Renal pelvis (tissue), 12 donors: ENCODE measurements at places on chromosomes 3 and 15. TPM values are rescaled to one million over a fixed set of nuclear protein-coding genes. Genes with fewer than 3 reads are reported as not detected.

DNA sequence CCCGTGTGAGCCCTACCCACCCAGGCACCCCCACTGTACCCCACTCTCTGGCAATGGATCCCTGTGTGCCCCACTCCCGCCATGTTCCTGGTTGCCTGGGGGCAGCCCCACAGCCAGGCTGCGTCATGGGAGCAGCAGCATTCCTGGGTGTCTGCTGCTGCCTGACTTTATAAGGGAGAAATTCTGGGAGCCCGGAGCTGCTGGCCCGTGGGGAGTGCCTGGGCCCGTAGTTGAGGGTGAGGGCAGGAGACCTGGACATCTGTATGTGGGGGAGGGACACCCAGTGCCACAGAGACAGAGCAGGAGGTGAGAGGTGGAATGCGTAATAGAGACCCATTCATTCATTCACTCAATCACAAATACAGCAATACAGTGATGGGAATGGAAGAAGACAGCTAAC, 15.1 kb downstream of the CSPG4 start:
- DNase-seq = no peak

DNA sequence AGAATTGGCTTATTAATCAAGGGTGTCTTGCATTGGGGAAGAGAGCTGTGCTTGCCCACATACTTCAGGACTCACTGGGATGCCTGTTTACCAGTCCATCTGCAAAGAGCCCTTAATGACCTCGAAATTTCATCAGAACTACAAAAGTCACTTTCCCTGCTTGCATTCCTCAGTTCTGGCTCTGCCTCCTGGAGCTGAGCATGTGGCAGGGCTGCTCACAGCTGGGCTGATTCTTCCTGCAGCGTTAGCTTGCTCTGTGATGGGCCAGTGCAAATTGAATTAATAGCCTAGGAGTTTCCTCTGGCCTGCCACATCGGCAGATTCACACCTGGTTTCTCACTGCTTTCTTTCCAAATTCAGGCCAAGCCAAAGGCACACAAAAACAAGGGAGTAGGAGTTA, 108.9 kb downstream of the DUT start:
- DNase-seq = no peak

GRCh38 chr3:128226795-128227395, 73.6 kb downstream of the EEFSEC start:
- no peak for DNase-seq

DNA sequence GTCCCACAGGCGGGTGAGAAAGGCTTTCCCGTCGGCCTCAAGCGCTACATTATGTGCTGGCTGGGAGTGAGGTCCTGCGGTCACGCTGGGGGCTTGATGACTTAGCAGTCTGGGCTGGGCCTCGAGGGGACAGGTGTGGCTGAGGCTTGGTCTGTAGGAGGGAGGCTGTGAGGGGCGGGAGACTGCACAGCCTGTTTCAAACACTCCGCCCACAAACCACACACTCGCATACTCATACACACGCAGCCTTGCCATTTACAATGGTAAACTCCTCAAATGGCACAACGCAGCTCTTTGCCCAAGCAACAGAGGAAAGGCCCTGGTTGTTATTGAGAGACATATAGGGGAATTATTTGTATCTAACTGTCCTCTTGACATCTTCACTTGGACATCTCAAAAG, 32.4 kb upstream of the RASGRF1 start:
- no peak for DNase-seq

- no peak for DNase-seq
These were observed 76.0 kb upstream of the DCBLD2 start for GRCh38 chr3:98977520-98977919.

DNA sequence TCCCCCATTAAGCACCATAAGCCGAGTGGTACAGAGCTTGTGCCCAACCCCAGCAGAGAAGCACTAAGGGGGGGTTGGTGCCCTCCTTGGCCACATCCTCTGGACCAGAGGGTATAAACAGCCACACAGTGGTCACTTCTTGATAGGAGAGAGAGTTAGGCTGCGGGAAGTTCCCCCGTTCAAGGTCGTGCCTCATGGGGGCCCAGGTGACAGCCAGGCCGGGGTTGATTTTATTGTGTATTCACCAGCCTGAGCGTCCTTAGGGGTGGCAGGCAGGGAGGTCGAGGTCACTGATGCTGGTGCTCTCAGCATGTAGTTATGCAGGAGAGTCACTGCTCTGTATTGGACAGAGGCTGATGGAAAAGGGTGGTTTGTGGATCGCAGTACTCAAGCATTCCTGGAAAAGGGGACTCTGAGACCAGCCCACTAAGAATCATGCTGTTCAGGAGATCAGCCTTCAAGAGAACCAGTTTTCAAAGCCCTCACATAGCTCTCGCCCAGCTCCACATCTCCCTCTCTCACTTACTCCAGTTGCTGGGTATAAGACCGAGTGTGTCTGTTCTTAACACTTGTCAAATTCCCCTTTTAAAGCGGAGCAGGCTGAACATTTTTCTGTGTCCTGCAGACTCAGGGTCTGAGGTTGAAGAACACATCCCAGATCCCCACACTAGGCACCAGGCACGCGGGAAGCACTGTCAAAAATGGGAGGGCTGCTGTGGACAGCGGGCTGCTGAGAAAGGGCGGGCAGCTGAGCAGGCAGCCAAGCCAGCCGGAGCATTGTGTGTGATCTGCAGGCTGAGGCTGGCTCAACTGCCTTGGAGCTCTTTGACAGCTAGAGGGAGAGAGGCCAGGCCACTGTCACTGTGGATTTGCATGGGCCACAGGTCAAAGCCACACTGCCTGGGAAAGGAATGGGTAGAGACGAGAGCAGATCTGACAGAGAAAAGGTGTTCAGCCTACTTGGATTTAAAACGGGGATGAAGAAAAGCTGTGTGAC, 279.3 kb upstream of the LRRFIP2 start:
- DNase-seq = peak; percentile 44

- DNase-seq = no peak
These were observed 85.1 kb upstream of the SAMMSON start for GRCh38 chr3:69914395-69914794.

DNA sequence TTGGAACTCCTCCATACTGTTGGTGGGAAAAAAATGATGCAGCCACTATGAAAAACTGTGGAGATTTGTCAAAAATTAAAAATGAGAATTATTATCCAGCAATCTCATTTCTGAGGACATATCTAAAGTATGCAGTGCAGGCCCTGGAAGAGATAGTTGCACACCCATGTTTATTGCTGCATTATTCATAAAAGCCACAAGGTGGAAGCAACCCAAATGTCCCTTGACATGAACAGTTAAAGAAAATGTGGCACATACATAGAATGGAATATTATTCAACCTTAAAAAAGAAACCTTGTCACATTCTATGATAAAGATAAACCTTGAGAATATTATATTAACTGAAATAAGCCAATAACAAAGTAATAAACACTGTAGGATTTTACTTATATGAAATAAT, 80.9 kb upstream of the ARHGEF26 start:
- DNase-seq = no peak

- no peak for DNase-seq
These were observed 41.7 kb downstream of the SOX2 start for GRCh38 chr3:181753391-181753790.

DNA sequence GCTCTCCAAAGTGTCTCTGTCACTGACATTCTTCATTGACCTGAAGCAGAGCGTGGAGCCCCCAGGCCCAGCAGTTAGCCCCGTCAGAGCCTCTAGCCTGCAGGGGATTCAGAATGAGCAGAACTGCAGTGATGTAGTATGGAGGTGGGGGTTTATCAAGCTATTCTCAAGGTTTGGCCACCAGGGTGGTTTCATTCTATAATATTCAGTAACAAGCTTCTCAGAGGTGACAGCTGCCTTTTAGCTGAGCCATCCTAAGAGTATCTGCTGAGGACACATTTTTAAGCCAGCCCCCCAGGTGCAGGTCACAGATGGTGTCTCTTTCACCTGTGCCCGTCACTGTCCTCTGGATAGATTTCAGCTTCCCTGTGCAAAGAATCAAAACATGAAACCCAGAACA, 31.9 kb downstream of the CMTM7 start:
- DNase-seq = no peak

GRCh38 chr3:110741891-110742290, 329.7 kb upstream of the NECTIN3 start:
- no peak for DNase-seq

DNA sequence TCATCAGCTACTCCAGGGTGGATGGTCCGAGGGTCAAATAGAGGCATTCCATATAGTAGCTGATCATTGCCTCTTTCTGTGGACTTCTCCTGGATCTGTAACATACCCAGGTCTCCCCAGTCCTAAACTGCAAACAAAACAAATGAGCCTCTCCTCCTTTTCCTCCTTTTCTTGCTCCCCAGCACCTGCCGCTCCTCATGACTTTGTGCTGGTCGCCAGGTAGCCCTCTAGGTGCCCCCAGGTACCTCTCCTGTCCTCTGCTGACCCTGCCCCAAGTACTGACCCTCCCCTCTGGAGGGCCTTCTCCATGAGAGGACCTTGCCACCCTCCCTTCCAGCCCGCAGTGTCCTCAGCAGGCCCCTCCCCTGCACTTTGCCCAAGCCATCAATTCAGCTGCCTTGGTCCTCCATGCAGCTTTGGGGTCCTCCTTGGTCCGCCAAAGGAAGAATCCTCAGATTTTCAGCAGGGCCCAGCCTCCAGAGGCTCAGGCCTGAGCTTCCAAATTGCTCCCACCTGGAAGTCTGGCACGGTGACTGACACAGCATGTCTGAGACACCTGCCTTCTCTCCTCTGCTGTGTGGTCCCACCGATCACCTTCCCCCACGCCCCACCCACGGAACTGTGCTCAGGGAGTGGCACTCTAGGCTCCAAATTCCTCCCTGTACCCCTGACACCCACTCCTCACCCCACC, 111.0 kb downstream of the LRRK1 start:
- DNase-seq = no peak

DNA sequence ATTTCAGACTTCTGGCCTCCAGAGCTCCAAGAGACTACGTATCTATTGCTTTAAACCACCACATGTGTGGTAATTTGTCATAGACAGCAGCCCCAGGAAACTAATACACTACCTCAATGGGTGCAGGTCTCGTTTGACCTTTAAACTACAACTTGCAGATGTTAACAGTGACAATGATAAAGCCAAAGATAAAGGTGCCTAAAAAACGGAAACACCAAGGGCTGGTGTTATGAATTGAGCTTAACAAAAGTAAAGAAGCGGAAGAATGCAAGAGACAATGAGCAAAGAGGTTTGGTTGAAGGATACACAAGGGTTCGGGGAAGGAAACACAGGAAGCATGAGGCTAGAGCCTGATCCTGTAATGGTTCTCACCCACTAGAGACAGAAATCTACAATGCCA, 50.8 kb downstream of the RFTN1 start:
- no peak for DNase-seq

DNA sequence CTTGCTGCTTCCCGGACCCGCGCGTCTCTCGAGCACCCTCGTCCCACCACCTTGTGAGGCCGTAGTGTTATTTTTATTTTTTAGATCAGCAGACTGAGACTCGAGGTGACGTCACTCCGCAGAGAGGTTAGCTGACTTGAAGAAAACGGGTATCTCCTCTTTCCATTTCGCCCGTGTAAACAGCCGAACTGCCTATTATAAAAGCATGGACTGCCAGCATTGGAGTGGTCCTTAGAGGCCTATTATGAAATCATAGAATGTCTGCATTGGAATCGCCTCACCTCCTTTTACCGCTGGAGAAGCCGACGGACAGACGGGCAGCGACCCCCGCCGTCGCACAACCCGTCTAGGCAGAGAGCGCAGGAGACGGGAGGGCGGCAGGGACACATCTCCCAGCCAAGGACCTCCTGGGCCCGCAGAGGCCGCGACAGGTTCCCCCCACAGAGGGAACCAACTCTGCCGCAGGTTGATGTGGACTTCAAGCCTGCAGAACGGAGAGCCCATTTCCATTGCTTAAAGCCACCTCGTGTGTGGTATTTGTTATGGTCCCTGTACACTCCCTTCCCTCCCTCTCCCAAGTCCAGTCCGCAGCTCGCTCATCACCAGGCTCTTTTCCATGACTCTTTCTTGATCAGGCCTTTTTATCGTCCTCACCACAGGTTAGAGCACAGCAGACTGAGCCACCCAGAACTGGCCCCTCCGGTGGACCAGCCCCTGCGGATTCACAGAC, 540 bp upstream of the PPP1R2 start:
- no peak for DNase-seq

GRCh38 chr15:45338417-45338816, 39.9 kb downstream of the GATM start:
- DNase-seq = no peak

DNA sequence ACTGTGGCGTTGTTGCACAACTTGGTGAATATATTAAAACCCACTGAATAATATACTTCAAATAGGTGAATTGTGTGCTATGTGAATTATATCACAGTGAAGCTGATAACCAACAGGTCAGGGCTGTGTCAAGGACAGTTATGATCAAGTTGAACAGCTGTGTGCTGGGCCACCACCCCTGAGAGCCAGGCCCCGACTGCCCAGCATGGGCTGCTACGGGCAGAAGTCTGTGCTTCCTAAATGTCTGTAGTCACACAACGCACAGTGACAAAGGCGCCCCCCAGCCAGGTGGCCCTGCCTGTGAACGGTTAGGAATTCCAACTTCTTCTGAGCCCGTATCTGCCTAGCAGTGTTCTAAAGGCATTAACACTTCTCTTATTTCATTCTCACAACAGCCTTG, 32.8 kb downstream of the TKT start:
- no peak for DNase-seq

DNA sequence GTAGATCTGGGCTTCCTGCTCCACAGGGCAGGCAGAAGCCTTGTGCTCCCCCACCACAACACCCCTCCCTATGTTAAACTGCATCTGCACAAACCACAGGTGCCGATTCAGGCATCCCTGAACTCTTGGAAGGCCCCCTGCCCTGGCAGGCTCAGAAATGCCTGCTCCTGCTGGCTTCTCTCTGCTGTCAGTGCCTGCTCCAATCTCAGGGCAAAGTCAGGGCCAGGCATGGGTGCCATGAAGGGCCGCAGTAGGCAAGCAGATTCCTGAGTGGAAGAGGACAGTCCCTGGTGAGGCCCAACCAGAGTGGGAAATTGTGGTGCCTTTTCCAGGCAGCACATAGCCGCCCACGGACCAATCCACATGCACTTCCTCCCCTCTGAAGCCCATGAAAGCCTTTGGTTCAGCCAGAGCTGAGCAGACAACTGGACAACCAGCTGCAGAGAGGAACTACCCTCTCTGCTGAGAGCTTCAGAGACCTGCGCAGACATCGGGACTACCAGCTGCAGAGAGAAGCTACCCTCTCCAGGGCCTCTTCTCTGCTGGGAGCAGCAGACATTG, 13.6 kb downstream of the PRR20G start:
- no peak for DNase-seq

- no peak for DNase-seq
These were observed 94.7 kb downstream of the SSR3 start for GRCh38 chr3:156460206-156460611.

- DNase-seq = no peak
These were observed 213.2 kb upstream of the IL12A start for GRCh38 chr3:159775372-159775961.

The SEMA6D gene
- 28.0 TPM for polyA plus RNA-seq

The LRRC2 gene
- 2.9 TPM for polyA plus RNA-seq

The AADACL2 gene
- polyA plus RNA-seq = not detected

The P2RY1 gene
- polyA plus RNA-seq = 2.8 TPM
